ENCODE measurements at places on chromosomes 2 and 18.

DNA sequence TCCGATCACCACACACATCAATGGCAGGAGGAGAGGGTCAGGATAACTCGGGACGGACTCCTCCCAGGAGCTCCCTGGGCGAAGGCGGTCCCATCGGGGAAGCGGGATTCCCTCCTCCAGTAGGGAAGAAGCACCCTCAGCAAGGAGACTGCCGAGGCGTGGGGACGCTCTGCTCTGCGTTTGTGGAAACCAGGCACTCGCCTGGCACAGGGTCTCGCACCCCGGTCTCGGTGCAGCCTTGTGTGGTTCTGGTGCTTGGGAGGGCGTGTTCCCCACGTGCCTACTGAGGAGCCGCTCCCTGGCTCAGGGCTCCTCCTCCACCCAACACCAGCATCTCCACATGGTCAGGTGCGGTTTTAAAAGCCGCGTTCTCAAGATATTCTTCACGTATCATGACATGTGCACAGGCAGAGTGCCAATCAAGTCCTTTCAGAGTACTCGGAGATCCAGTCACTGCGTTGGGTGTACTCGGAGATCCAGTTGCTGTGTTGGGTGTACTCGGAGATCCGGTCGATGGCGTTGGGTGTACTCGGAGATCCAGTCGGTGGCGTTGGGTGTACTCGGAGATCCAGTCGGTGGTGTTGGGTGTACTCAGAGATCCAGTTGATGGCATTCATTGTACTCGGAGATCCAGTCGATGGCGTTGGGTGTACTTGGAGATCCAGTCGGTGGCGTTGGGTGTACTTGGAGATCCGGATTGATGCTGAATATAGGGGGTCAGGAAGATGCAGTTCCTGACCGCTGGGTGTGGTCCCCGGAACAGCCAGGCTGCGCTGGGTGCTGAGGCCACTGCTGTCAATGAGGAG, 117.5 kb downstream of the RTP5 start:
- peak; percentile 57 for DNase-seq

GRCh38 chr2:224574423-224575084, 10.6 kb downstream of the CUL3 start:
- no peak for DNase-seq

DNA sequence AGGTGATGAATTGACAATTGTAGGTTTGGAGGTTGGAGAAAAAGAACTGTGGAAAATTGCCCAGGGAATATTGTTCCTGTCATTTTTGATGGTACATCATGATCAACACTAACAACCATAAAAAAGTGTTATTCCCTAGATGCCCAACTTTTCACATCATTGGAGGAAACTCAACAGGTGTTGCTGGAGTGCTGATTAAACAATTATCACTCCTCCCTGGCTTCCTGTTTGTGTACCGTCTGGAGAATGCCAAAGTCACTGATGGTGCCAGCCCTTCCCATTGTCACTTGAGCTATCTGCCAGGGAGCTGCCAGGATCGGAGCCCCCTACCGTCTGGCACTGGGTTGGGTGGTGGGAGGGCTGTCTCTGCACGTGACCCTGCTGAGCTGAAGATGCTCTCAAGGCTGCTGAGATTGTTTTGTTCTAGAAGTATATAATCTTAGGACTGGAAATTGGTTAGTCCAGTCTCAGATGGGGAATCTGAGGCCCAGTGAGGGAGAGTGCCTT, 156.9 kb downstream of the PRKCE start:
- peak; percentile 32 for DNase-seq

GRCh38 chr2:41510108-41510507, 537.7 kb upstream of the PKDCC start:
- DNase-seq, result no peak

- DNase-seq, result peak; percentile 80
Measured at GRCh38 chr18:45793264-45793965, 32.1 kb upstream of the SIGLEC15 start.

DNA sequence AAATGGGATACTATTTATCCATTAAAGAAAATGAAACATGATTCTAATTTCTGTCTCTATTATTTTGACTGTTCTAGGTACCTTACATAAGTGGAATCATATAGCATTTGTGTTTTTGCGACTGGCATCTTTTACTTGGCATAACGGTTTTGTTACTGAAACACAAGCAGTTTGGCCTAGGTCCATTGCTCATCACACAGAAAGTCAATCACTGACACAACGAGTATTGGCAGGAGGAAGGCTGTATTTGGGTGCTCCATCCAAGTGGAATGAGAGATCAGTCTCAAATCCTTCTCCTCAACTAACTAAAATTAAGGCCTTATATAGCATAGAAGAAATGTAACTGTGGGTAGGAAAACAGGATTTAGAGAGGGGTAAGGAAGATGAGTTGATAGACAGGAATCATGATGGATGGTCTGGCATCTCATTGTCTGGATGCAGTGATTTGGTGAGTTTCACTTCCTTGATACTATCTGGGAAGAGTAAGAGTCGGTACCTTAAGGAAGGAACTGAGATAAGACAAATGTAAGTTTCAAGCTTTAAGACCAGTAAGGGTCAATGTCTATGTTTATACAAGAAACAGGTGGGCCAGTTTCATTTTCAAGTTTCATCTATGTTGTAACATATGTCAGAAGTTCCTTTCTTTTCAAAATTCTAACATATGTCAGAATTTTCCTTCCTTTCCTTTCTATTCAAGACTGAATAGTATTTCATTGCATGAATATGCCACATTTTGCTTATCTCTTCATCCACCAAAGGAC, 276.9 kb upstream of the RAB6C start:
- DNase-seq, result no peak

DNA sequence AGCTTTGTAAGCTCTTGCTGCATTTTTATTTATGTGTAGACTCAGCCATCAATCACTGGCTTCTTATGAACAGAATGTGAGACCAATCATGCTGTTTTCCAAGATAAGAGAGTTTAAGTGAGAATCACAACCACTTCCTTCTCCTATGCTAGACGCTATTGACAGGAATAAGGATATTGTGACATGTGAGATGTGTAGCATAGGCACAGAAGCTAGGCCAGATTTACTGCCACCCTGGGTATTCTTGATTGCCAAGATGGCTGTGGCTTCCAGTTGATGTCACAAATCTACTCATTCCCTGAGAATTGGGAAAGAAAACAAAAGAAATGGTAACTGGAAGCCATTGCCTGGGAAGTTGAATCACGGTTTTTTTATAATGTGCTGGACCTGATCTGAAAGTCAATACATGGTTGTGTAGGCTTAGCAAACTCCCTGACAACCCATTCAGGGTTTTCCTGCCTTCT, 49.9 kb downstream of the RAB27B start:
- no peak for DNase-seq

DNA sequence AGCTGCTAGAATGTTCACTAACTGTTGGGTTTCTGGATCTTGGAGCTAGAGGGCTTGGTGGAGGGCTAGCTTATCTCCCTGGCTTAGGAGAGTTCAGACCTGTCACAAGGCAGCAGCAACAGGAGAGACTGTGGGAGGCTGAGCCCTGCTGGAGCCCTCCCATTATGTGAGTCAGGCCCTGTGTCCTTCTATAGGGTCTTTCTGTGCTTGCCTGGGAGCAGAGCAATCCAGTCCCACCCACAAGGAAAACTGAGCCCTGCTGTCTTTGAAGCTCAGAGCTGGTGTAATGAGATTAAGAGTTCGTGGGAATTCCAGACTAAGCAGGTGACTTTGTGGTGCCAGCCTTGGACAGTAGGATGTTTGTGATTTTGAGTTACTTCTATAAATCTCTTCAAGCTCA, 249.0 kb downstream of the TTC32 start:
- DNase-seq, result no peak

DNA sequence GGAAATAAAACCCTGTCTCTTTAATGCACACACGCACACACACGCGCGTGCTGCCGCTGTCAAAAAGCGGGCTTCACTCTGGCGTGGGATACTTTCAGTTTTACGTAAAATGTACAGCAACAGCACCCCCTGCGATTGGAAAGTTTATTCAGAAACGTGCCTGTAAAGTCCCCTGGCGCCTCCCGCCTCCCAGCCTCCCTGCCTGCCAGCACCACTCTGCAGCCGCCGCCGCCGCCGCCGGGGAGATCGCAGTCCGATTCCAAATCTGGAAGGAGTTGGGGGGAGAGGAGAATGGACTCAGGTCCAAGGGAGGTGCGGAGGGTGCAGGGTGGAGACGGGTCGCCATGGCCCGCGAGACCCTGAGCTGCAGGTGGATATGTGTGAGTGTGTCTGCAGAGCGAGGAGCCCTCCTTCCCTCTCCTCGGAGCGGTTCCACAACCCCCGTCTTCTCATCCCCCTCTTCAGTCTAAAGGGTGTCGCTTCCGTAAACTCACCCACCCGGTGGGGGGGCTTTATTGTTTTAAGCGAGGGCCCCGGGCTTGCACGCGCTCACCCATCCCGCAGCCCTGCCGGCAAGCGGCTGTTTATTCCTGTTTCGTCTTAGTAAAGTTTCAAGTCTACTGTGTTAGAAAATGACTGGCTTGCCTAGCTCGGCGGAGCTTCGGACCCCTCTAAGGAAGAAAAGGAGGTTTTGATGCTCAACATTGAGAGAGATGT, 1.8 kb upstream of the BCL11A start:
- peak; percentile 83 for DNase-seq

DNA sequence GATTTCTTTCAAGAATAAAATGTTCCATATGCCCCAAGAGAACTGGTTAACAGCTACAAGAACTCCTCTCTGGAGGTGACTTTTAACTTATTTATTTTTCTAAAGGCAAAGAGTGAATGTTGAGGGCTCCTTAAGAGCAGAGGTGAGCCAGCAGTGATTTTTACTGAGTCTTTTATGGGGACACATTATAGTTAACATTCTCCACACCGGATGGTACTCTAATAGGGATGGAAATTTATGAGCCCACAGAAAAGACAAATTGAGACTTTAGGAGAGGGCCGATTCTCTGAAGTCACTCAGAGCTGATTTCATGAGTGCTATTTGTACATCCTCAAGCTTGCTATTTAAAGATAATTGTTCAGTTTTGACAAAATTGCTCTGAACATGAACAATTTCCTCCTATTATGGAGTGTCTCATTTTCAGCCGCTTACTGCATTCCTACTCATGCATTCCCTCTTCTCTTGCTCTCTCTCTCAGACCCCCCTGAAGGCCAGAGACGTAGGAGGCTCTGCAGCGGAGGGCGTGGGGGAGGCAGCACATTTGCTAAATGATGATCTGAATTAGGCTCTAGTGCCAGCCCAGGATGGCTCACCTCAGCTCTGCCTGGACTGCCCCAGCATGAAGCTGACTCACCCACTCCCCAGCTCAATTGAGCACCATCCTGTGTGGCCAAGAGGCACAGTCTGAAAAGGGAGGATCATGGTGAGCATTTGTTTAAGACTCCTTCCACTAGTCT, 5.9 kb upstream of the RPL37A start:
- peak; percentile 84 for DNase-seq

DNA sequence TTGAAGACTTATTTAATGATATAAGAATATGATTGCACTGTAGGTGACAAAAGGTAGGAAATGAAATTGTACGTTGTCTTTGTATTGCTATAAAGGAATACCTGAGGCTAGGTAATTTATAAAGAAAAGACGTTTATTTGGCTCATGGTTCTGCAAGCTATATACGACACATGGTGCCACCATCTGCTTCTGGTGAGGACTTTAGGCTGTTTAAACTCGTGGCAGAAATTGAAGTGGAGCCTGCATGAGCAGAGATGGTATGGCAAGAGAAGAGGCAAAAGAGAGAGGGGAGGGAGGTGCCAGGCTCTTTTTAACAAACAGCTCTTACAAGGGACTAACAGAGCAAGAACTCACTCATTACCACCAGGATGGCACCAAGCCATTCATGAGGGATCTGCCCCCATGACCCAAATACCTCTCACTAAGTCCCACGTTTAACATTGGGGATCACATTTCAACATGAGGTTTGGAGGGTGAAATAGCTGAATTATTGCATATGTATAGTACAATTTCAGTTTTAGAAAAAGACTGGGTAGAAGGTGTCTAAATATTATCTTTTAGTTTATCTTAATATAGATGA, 86.8 kb downstream of the GULP1 start:
- no peak for DNase-seq

- no peak for DNase-seq
Measured at GRCh38 chr2:108396845-108397244, 19.1 kb downstream of the SULT1C4 start.

- no peak for DNase-seq
Measured at GRCh38 chr2:156864753-156865152, 392.8 kb upstream of the GALNT5 start.

DNA sequence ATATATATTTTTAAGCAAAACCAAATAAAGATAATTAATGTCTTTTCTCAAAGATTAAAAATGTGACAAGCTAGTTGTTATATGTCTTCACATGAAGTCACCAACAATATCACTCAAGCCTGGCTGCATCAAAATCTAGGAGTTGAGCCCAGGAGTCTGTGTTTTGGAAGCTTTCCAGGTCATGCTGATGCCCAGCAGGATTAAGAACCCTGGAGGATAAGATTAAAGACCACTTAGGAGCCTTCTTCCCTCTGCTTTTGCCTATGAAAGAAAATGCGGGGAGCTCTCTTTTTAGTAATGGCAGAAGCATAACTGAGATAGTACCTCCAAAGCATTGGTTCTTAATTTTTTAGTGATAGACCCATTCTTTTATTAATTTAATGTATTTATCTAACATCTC, 157.4 kb downstream of the ASXL3 start:
- DNase-seq, result no peak

DNA sequence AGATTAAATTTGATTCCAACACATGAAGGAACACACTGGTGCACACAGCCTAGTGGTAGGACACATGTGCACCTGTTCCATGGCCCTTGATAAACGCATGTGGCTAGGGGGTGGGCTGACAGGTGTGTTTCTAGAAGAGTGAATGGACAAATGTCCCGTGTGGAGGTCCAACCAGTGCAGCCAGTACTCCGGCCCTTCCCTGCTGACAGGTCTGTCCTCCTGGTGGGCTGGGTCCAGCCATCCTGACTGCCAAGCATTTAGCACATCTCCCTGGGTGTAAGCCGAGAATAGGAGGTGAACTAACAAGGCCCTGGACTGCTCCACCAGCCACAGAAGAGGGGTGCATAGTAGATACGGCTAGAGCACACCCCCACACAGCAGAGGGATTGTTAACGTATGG, 258.7 kb upstream of the RAB6C start:
- DNase-seq, result no peak

GRCh38 chr2:184370954-184371353, 227.4 kb upstream of the ZNF804A start:
- DNase-seq, result no peak

DNA sequence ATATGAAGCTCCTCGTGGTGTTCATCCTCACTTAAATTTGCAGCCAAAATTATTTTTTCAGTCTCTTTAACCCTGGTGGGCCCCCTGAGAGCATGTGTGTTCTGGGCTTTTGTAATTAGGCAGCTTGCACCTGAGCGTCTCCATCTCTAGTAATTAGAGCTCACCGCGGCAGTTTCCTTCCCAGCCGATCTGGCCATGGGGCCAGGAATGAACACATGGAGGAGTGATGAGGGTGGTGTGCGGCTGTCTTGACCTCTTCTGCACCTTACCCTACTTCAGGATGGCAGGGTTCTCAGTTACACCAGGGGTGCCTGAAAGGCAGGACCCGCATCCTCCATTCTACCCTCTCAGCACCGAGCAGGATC, 98.5 kb downstream of the AFF3 start:
- DNase-seq, result no peak

GRCh38 chr2:99297994-99298393, 3.0 kb downstream of the LYG1 start:
- no peak for DNase-seq
